Airway epithelial cell (primary cell): ENCODE measurements at places on chromosomes 16 and 17. TPM values are rescaled to one million over a fixed set of nuclear protein-coding genes. Genes with fewer than 3 reads are reported as not detected.

ACSM3 gene
- 0.88 and 1.1 TPM in 2 replicates for total RNA-seq

MT1E gene
- 367 and 549 TPM in 2 replicates for total RNA-seq

SEPTIN1 gene
- total RNA-seq = not detected in 2 replicates

NLGN2 gene
- 6.0 and 8.9 TPM in 2 replicates for total RNA-seq

CASKIN2 gene
- 10.4 and 15.6 TPM in 2 replicates for total RNA-seq

FOXN1 gene
- total RNA-seq = 2.7 and 11.1 TPM in 2 replicates

WIPF2 gene
- 7.8 and 15.0 TPM in 2 replicates for total RNA-seq

ZNRF1 gene
- 31.8 and 34.6 TPM in 2 replicates for total RNA-seq

IL21R gene
- total RNA-seq = 0.28 and 0.42 TPM in 2 replicates

MYOCD gene
- total RNA-seq = under 0.01 and 0.07 TPM in 2 replicates

PYY gene
- not detected in 2 replicates for total RNA-seq

SGCA gene
- 0.21 TPM in 1 of 2 replicates, not detected in the other for total RNA-seq

RGS11 gene
- total RNA-seq = 0.56 and 0.70 TPM in 2 replicates

SPNS2 gene
- total RNA-seq = 1.6 and 3.4 TPM in 2 replicates

KLHL10 gene
- not detected in 2 replicates for total RNA-seq

TLCD1 gene
- 20.2 and 23.5 TPM in 2 replicates for total RNA-seq

OTOP2 gene
- 0.42 and 0.79 TPM in 2 replicates for total RNA-seq

TNK1 gene
- total RNA-seq = 13.0 and 15.8 TPM in 2 replicates

STX1B gene
- total RNA-seq = 0.05 and 1.1 TPM in 2 replicates

PYDC1 gene
- not detected in 2 replicates for total RNA-seq

KRTAP1-1 gene
- total RNA-seq = not detected in 2 replicates

NXPH3 gene
- total RNA-seq = 0.21 and 0.23 TPM in 2 replicates

CPHXL2 gene
- total RNA-seq = not detected in 2 replicates

TMED6 gene
- total RNA-seq = not detected in 2 replicates

LDHD gene
- total RNA-seq = 0.14 and 0.56 TPM in 2 replicates
